ENCODE measurements at places on chromosomes 5 and 9.
A peak's percentile ranks its signal among the peaks of the same experiment; 100 is the strongest.

DNA sequence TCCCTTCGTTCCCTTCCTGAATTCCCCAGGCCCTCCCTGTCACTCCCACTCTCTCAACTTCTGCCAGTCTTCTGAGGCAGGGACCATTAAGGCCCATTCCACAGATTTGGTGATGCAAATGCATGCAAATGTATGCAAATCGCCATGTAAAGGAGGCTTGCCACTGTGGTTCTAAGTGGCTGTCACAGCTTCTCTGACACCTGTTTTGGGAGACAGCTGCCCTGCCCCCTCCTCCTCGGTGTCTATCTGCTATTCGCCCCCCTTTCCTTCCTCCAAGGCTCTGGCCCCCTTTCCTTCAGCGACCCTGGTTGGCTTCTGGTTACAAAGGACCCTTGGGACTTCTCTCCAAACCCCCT lies 10.5 kb upstream of the ARAP3 start:
- no peak for DNase-seq

DNA sequence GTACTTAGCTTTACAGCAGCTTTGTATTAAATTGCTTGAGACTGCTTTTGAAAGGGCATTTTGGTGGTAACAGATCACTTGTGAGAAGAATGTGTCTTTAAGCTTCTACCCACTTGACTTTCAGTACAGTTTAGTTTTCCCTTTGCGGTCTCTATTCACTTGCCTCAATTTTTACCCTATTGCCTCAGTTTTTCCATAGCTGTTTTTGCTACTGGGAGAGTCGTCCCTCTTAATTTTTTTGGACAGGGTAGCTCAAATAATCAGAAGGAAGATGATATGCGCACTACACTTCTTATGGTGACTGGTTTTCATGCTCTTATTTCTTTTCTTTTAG lies 18.8 kb downstream of the UGCG start:
- no peak for DNase-seq

- DNase-seq: no peak
These were observed 133.2 kb upstream of the PHYKPL start for GRCh38 chr5:178365501-178366440.

DNA sequence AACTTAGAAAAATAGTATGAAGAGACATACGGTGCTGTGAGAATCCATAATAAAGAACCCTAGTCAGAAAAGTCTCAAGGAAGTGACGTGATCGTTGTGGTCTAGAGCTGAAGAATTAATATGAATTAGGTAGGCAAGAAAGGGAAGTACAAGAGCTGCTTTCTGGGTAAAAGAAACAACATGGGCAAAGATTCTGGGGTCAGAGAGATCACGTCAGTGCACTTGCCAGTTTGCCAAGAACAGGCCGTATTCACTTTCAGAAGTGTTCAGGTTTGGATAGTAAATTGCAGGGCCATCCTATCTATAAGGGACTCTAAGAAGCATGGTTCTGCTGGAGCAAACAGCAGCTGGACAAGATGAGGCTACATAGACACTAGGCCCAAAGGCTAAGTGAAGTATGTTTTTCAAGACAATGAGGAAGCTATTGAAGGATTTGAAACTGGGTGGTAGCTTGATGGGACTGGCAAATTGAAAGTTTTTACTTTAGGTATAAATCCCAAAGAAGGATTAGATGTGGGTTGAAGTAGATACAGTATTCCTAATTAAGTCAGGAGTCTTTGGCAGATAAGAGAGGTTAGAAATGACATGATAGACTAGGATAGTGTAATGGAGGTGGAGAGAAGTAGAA lies 4.8 kb upstream of the CHD1 start:
- no peak for DNase-seq

DNA sequence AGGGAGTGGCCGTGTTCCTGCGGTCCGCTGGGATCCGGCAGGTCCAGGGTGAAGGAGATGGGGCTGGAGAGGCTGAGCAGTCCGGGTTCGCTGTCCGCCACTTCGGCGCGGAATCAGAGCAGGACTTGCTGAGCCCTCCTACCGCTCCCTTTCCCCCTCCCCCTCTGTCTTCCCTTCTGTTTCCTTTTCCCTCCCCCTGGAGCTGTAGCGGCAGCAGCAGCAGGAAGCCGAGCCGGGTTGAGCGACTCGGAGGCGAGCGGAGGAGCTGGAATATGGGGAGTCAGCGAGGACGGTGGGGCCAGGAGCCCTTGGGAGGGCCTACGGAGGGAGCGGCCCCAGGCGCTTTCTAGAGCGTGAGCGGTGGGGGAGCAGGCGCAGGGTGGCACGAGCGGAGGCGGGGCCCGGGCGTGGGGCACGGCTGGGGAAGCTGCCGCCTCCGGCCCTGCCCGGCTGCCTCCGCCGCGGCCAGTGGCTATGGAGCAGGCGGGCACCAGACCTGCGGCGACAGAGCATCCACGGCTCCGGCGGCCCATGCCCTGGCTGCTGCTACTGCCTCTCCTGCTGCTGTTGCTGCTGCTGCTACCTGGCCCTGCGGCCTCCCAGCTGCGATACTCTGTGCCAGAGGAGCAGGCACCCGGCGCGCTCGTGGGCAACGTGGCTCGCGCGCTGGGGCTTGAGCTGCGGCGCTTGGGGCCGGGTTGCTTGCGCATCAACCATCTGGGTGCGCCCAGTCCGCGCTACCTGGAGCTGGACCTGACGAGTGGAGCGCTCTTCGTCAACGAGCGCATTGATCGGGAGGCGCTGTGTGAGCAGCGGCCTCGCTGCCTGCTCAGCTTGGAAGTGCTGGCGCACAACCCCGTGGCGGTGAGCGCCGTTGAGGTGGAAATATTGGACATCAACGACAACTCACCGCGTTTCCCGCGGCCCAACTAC lies at the start of gene PCDHAC2:
PCDHAC2 (plus strand) TSS at position 184 of the 933 bp plus-strand sequence; CDS start at position 475, 291 bp downstream.
- DNase-seq: no peak

DNA sequence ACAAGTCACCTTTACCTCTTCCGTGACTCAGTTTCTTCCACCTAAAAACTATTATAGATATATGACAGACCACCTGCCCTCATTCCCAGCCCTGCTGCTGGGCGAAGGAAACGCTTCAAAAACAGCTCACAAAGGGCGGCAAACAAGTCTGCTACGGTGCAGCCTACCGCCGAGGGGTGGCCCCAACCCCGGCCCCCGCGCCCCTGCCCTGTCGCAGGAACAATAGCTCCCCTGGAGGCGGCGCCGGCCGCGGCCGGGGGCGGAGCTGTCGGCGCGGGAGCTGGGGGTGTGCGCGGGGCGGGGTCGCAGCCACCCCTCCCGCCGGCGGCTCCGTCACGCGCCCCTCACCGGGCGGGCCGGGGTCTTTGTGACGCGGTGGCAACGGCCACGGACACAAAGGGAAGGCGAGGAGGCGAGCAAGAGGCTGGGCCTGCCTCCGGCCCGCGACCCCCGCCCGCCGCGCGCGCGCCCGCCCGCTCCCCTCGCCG lies at the start of gene TMEFF1:
TMEFF1 (plus strand) TSS at position 362 of the 488 bp plus-strand sequence. CDS start 396 bp downstream, outside the sequence.
- peak; percentile 11 for DNase-seq

- DNase-seq: no peak
These were observed 2.2 kb upstream of the CIZ1 start for GRCh38 chr9:128193469-128194096.
